ENCODE measurements at places on chromosomes 12 and 14.

DNA sequence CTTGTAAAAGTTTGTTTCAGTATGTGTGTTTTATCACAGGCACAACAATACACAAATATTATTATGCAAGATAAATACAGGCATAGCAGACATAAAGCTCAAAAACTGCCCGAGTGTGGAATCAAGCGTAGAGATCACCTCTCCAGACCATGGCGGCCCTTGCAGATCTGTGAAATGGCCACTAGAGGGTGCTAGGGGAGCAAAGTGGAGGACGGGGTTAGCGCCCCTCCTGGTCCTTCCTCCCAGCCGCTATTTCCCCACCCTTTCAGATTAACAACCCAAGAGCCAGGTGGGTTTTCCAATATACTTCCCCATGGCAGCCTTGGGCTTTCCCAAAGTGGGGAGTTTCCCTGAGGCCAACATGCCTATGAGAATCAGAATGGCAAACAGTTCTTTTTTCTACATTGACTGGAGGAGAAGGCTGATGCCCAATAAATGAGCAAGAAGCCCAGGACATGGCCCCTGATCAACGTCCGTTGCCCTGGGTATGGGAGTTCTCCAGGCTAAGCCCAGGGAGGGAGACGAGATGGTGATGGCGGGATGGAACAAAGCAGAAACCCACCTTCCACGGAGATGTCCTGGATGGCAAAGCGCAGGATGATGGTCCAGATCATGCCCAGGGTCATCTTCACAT is 67.4 kb downstream of the ACTN1 start:
- peak; percentile 81 for DNase-seq

DNA sequence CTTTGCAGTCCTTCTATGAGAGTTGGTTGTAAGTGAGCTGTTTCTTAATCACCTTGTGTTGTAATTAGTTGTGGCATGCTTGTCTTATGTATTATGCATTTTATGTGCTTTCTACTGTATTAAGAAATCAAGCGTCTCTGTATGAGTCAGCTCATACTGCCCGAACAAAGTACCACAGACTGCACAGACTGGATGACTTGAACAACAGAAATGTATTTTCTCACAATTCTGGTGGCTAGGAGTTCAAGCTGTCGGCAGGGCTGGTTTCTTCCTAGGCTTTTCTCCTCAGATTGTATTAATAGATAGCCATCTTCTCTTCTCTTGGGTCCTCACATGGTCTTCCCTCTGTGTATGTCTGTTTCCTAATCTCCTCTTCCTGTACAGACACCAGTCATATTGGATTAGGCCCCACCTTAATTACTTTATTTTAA is 77.7 kb downstream of the FLRT2 start:
- DNase-seq, result no peak

- DNase-seq, result peak; percentile 20
Measured at GRCh38 chr14:24381363-24382063, 13.5 kb downstream of the NFATC4 start.

DNA sequence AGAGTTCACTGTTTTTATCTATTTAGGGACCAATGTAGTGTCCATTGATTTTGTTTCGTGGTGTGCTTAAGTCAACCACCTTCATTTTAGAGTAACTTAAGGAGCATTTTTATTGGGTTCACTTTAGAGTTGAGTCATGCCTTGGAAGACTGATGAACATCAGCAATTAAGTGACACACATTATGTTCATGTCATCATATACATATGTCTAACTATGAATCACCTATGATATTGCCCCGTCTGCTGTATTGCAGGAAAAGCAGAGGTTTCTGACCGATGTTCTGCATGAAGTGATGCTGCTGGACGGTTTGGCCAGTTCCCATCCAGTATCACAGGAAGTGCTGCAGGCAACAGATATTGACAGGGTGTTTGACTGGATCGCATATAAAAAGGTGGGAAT is 227.1 kb downstream of the TRHDE start:
- no peak for DNase-seq

All from stimulated activated CD4-positive, alpha-beta T cell treated with anti-CD3 and anti-CD28 coated beads, Interleukin-15, amount 100 ng/mL, for 24 hours (primary cell).